ENCODE measurements at places on chromosomes 13 and 19. TPM values are rescaled to one million over a fixed set of nuclear protein-coding genes. Genes with fewer than 3 reads are reported as not detected.

Gene WDR87
- not detected for total RNA-seq

DNA sequence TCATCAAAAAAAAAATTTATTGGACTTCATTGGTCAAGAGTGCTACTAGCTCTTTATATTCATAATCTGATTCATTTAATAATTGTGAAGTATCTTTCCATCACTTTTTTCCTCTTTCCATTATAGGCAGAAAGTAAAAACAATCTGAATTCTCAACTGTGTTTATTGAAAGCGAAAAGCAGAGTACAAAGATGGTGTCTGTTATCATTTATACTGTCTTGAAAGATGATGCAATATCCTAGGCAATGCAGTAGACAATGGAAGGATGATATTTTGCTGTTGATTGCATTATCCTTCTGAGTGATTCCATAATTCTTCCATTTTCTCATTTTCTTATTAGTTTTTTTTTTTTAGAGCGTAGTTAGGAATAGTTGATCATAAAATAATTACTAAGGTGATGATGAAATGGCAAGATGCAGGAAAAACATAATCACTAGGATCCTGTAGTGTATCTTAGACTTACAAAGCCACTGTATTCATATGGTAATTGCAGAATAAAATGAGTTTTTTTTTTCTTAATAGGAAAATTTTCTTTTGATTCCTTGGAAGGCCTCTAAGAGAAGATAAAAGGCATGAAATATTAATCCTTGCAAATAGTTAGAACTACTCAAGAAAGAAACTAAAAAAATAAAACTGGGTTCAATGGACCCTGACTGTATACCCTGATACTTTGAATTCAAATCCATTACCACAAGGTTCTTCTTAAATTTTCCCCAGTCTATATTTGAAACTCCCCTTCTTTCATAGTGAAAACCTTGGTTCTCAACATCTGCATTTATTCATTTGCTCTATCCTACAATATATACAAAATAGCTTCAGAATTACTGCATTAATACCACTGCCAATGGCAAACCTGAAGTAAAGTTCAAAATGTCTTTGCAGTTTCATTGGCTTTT, 11.6 kb downstream of the URI1 start:
- DNase-seq: peak; percentile 49
- H3K4me1 ChIP-seq: peaks cover 54% of the 10 kb centered on the region
- no peaks in the 10 kb centered on the region for H3K27me3 ChIP-seq
- H3K36me3 ChIP-seq: peaks cover 7% of the 10 kb centered on the region

Gene C1QTNF9
- total RNA-seq: not detected

Gene IL11
- 0.42 TPM for total RNA-seq

GRCh38 chr19:7799640-7800355, 30.2 kb upstream of the EVI5L start:
- DNase-seq: peak; percentile 81
- H3K27ac ChIP-seq: no peak overlapping the region
- no peaks in the 10 kb centered on the region for H3K36me3 ChIP-seq
- peak overlapping the region; percentile 27 for H3K4me3 ChIP-seq

- no peaks in the 10 kb centered on the region for H3K4me1 ChIP-seq
- H3K27ac ChIP-seq: no peak overlapping the region
- H3K4me3 ChIP-seq: no peak overlapping the region
- no peak for DNase-seq
- H3K27me3 ChIP-seq: no peaks in the 10 kb centered on the region
- no peaks in the 10 kb centered on the region for H3K36me3 ChIP-seq
These were observed 634.4 kb upstream of the KLF12 start for GRCh38 chr13:74768521-74769085.

DNA sequence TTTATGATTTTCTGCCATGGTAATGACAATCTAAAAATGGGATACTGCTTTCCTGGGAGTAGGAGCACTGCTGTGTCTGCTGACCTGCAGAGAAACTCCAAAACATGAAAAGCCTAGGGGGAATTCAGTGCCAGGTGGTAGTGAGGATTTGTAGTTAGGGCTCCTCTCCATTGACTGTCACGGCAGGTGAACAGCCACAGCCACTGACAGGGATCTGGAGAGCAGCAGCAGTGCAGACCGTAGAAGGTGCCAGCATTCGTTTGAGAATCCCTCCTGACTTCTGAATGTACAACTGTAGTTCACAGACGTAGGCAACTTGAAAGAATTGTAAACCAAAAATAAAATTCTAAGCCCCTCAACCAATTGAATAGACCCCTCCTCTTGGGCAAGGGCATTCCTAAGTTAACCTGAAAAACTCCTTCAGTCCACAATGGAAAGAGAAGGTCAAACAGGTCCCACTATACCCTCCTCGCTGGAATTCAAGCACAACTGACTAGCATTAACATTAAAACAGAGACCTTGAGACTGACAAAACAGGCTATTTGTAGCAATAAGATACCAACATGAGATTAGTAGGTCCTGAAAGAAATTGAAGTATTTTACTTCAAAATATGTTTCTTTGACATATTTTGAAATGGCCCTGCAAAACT, 1328.8 kb downstream of the OLFM4 start:
- no peaks in the 10 kb centered on the region for H3K36me3 ChIP-seq
- H3K27me3 ChIP-seq: no peaks in the 10 kb centered on the region
- DNase-seq: no peak
- no peaks in the 10 kb centered on the region for H3K4me1 ChIP-seq
- no peak overlapping the region for H3K4me3 ChIP-seq

GRCh38 chr19:34261334-34262109, 7.2 kb downstream of the GARRE1 start:
- H3K36me3 ChIP-seq: no peaks in the 10 kb centered on the region
- peaks cover 39% of the 10 kb centered on the region for H3K4me1 ChIP-seq
- DNase-seq: no peak
- H3K27ac ChIP-seq: no peak overlapping the region

GRCh38 chr19:11710313-11710712, 28.4 kb downstream of the ZNF823 start:
- no peaks in the 10 kb centered on the region for H3K36me3 ChIP-seq
- H3K27ac ChIP-seq: no peak overlapping the region

DNA sequence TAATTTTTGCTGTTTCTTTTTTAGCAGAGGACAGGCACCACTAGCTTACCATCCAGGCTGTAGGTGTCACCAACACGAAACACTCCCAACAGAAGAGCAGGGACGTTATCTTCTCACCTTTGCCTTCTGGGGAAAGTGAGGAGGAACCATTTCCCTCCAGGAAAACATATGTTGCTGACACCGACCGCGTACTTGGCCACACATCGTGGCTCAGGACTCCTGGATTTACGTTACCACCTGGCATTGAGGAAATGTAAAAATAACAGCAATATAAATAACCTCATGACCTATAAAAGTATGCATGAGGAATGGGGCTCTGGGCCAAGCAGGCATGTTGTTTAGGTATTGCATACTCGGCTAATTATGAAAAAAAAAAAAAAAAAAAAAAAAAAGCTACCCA, 525.1 kb downstream of the MYO16 start:
- DNase-seq: no peak
- H3K36me3 ChIP-seq: no peaks in the 10 kb centered on the region
- no peak overlapping the region for H3K4me3 ChIP-seq
- H3K27me3 ChIP-seq: no peaks in the 10 kb centered on the region
- no peak overlapping the region for H3K27ac ChIP-seq

- no peak overlapping the region for H3K4me3 ChIP-seq
- DNase-seq: no peak
- H3K27ac ChIP-seq: no peak overlapping the region
- H3K4me1 ChIP-seq: peaks cover 5% of the 10 kb centered on the region
These were observed 4.6 kb downstream of the TMEM143 start for GRCh38 chr19:48359123-48359522.

- H3K4me3 ChIP-seq: no peak overlapping the region
- no peaks in the 10 kb centered on the region for H3K27me3 ChIP-seq
- peaks cover 4% of the 10 kb centered on the region for H3K4me1 ChIP-seq
- DNase-seq: no peak
These were observed 9.7 kb upstream of the RASA3 start for GRCh38 chr13:114142137-114142550.

DNA sequence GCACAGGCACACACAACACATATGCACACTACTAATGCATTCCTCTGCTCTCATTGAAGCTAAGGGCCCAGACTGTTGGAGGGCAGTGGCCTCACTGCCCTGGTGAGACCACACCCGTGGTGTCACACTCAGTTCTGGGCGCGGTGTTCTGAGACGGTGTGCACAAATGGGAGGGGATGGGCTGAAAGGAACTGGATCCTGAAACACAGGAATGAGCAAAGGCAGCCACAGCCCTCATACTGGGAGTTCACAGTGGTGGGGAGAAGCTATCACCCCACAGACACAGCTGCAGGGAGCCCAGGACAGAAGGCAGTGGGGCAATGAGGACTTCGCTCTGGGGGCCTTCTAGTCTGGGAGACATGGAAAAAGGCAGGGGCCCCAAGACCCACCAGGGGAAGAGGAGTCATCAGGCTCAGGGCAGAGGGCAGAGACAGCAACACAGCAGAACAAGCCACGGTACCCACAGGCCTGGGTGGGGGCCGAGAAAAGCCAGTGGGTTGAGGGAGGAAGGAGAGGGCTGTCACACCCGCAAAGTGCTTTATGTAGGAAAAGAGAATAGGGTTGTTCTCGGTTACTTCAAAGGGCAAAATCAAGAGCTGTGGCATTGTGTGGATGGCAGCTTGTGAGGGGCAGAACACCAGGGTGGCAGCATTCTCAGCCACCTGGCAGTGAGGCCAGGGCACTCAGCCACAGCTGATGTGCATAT, 75.4 kb upstream of the GPR183 start:
- H3K4me3 ChIP-seq: no peak overlapping the region
- no peaks in the 10 kb centered on the region for H3K27me3 ChIP-seq
- no peaks in the 10 kb centered on the region for H3K36me3 ChIP-seq
- no peaks in the 10 kb centered on the region for H3K4me1 ChIP-seq

DNA sequence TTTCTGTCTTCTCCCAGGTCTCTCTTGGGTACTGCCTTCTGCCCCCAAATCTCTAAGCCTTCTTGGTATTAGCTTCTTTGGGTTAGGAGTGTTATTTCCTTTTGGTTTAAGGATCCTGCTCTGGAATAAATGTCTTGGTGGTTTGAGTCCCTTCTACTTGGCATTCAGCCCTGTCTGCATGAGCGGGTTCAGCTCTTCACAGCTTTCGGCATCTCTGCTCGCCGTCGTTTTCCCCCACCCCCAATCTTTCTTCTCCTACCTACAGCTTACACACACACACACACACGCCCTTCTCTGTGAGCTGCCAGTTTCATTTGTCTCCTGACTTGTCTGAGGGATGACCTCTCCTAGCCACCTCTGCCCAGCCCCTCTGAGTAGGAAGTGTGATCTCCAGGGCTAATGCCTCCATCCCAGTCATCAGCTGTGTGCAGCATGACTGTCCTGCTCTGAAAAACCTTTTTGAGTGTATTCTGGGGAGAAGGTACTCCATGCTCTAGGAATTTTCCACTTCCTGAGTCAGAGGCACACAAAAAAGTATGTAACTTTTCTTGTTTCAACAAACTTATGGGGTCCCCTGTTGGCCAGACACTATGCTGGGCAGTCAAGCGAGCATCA, 4.7 kb downstream of the CNOT3 start:
- H3K4me1 ChIP-seq: peaks cover 12% of the 10 kb centered on the region
- H3K27me3 ChIP-seq: no peaks in the 10 kb centered on the region
- no peak overlapping the region for H3K27ac ChIP-seq
- no peak for DNase-seq
- peaks cover 73% of the 10 kb centered on the region for H3K36me3 ChIP-seq

Gene PGLYRP2
- 4.7 TPM for total RNA-seq

- H3K36me3 ChIP-seq: no peaks in the 10 kb centered on the region
- H3K4me3 ChIP-seq: no peak overlapping the region
- no peaks in the 10 kb centered on the region for H3K27me3 ChIP-seq
- no peak for DNase-seq
- no peak overlapping the region for H3K27ac ChIP-seq
These were observed 20.8 kb upstream of the POU2F2 start for GRCh38 chr19:42152910-42153671.

Gene GARIN5A
- total RNA-seq: 0.59 TPM

DNA sequence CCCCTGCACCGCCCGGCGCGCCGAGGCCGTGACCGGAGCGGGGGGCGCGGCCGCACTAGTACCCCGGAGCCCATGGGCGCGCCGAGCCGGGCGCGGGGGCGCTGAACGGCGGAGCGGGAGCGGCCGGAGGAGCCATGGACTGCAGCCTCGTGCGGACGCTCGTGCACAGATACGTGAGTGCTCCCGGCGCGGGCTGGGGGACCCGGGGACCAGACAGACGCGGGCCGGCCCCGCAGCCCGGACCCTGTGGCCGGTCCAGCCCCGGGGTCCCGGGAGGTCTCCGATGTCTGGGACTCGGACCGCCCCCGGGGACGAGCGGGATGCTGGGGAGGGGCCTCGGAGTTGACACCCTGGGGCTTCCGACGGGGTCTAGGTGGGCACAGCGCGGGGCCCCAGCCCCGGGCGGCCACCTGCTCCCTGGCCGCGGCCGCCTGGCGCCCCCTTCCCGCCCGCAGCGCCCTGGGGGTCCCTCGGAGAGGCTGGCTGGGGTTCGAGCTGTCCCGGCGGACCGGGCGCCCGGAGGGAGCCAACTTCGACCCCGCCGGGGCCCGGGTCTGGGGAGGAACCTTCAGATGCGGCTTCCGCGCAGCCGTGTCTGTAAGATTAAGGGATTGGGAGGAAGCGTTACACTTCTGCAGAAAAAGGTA, 568 bp downstream of the ATP11A start:
- H3K27ac ChIP-seq: peak overlapping the region; percentile 23
- no peaks in the 10 kb centered on the region for H3K4me1 ChIP-seq
- no peak for DNase-seq
- peak overlapping the region; percentile 63 for H3K4me3 ChIP-seq
- H3K27me3 ChIP-seq: peaks cover 14% of the 10 kb centered on the region

DNA sequence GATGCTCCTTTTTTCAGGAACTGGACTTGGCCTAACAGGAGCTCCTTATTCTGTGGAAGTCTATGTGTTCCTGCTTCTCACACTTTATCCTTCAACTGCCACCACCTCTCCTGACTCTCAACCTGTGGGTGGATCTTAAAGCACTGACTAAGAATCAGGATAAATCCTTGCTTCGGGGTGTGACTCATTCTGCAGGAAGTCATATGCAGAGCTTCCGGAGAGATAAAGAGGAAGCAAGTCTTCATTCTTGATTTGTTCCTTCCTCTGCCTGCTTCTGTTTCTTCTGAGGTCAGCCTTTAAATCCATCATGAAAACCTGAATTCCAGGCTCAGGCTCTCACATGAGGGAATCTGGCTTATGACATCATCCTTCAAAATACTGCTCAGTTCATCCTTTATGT, 137.1 kb upstream of the ATXN8OS start:
- H3K4me3 ChIP-seq: no peak overlapping the region
- H3K36me3 ChIP-seq: no peaks in the 10 kb centered on the region
- no peak overlapping the region for H3K27ac ChIP-seq
- peak; percentile 23 for DNase-seq
- no peaks in the 10 kb centered on the region for H3K4me1 ChIP-seq
- no peaks in the 10 kb centered on the region for H3K27me3 ChIP-seq

DNA sequence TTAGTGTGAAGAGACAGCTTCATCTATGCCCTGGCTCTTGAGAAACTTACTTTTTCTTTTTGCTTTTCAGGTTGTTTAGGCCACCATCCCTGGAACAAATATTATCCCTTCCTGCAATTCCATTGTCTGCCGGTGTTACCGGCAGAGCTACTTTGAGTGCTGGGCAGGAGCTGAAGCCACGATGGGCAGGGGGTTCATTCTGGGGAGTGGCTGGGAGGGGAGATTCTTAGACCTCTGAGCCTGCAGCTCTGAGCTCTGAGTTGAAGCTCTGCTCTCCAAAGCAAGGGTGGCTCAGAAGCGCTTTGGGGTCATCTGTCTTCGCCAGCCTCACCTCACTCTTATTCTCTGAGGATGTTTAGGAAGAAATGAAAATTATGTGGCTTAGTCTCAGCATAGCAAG, 1066.6 kb upstream of the SLC10A2 start:
- H3K4me1 ChIP-seq: no peaks in the 10 kb centered on the region
- no peak for DNase-seq
- no peak overlapping the region for H3K27ac ChIP-seq
- no peaks in the 10 kb centered on the region for H3K36me3 ChIP-seq

- H3K4me1 ChIP-seq: peaks cover 58% of the 10 kb centered on the region
- peaks cover 8% of the 10 kb centered on the region for H3K36me3 ChIP-seq
- peak overlapping the region; percentile 91 for H3K27ac ChIP-seq
- peak; percentile 93 for DNase-seq
These were observed 67.6 kb upstream of the TDRD3 start for GRCh38 chr13:60329221-60329923.
